Amniotic epithelial cell (primary cell): ENCODE measurements at places on chromosomes 3 and 15.

- no peak for DNase-seq
Observed at GRCh38 chr3:87209111-87209510, 18.0 kb upstream of the CHMP2B start.

DNA sequence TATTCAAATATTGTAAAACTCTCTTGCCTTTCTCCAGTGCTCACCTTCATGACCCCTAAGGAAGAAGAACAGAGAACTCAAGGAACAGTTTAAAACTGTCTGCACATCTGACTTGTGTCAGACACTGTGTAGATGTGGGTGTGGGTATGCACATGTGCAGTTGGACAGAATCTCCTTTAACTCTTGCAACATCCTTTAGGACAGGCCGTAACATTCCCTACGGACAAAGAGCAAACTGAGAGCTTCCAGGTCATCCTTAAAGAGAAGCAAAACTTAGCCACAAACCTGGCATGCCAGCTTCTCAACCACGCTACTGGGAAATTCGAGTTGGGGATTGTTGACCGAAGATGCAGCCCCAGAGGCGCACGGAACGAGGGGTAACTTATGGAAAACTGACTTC, 4.1 kb upstream of the SFMBT1 start:
- peak; percentile 59 for DNase-seq

DNA sequence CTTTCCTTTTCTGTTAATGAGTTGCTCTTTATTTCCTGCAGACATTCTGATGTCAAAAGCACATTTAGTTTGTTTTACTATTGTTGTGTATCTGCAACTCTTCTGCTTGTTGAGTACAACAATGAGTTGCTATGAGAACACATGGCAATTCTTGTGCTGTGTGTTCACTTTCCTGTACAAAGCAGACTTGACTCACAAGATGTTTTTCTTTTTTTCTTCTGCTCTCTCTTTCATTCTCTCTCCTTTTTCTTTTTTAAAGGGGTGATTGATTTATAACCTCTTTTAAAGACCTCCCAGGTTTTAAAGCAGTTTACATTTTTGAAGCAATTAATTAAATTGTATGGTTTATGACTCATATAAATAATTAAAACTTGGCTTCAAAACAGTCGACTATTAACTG, 31.6 kb upstream of the ABHD10 start:
- DNase-seq, result peak; percentile 78

DNA sequence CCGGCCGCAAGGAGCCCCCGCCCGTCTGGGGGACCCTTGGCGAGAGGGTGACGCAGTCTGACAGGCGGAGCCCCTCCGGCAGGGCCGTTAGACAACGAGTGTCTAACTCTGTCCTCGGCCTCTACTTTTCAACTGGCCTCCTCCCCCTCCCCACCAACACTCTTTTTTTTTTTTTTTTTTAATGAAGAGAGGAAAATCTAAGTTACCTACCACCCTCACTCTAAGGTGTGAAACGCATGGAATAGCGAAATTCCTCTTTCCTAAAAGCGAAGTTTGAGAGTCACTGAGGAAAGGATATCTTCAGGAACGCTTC, 521 bp upstream of the SUSD5 start:
- no peak for DNase-seq

DNA sequence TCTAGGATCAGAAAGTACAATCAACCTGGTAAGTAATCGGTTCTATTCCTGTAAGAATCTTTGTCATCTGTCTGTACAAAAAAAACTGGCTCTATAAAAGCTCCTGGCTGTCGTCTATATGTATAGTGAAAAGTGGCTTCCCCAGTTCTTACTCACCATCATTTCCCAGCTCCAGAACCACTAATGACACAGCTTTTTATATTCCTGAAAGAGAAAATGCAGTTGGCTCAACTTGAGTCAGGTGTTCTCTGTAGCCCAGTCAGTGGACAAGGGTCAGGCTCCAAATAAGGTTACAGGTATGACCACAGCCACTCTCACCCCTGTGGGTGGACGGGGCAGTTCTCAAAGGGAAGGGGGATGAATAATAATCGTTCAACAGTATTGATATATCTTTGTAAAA, 85.1 kb downstream of the AP4E1 start:
- DNase-seq, result no peak

GRCh38 chr3:14347110-14347509, 55.3 kb upstream of the SLC6A6 start:
- no peak for DNase-seq

DNA sequence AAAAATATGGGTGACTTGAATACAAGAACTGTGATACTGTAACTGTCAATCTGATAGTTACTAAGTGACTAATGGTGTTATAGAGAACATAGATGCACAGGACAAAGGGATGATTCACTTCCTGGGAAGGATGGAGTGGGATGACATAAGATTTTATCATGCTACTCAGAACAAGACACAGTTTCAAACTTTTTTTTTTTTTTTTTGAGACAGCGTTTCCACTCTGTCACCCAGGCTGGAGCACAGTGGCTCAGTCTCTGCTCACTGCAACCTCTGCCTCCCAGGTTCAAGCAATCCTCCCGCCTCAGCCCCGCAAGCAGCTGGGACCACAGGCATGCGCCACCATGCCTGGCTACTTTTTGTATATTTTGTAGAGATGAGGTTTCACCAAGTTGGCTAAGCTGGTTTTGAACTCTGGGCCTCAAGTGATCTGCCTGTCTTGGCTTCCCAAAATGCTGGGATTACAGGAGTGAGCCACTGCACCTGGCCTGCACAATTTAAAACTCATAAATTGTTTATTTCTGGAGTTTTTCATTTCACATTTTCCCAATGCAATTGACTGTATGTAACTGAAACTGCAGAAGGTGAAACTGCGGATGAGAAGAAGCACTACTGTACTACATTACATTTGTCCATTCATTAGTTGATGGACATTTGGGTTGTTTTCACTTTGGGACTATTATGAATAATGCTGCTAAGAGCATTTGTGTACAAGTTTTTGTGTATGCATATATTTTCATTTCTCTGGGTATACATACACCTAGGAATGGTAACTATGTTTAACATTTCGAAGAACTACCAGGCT, 40.6 kb downstream of the ADIPOQ start:
- DNase-seq, result peak; percentile 57

DNA sequence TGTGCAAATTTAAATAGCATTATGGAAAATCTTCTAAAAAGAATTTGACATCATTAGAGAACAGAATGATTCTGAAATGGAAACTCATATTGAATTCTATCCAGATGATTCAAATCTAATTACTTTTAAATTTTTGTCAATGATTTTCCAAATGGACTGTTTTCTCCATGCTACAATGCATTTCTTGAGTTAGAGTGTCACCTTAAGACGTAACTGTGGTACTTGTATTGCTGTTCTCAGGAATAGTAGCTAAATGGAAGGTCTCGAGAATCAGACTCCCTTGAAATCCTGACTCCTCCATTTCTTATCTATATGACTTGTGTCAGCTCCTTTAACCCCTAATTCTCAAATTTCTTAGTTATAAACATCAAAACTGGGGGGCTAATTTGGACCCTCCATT, 102.3 kb downstream of the P2RY1 start:
- no peak for DNase-seq

DNA sequence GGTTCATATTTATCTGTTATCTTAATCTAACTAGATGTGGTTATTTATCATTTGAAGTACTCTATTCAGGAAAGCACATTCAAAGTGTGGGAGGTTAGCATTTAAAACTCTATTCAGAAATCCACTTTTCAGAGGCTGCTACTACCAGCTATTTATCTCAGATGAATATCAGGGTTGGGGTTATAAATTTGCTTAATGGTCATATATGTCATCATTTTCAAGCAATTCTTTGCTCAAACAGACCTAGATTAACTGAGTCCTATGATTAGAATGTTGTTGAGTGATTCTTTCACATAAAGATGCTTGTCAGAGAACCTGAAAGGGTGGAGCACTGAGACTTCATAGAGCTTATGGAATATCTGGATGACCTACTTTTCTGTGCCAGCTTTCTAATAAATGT, 436.9 kb upstream of the TGFBR2 start:
- DNase-seq, result peak; percentile 78

DNA sequence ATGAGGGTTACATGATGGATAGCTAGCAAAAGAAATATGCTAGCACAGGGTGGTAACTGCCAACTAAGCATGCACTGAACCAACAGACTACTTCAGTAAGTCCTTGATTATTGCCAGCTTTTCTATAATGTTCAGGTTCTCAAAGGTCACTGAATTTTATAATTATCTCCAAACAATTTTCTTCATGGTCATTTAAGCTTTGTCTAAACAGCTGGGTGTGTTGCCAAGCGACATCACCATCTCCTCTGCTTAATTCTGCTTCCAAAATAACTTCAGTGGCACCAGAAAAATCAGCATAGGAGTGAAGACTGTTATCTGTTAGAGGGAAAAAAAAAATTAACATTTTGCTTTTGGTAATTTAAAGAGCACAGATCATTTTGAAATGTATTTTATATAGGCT, 54.6 kb upstream of the TOP2B start:
- no peak for DNase-seq

DNA sequence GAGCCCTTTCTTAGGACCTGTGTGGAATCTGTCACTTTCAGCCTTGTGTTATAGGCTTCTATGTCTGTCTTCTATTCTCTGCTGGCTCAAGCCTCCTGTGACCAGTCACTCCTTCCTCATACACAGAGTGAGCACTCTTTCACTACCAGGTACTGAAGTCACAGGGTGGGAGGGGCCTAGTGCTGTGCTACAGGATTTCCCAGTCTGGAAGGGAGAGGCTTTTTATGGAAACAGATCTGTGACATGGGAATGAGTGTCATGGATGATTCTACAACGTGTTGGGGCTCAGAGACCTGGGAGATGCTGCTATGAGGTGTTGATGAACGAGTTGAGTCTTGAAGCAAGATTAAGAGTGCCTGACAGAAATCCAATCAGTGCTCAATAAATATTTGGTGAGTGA, 100.5 kb downstream of the PDCD6IP start:
- DNase-seq, result no peak

GRCh38 chr3:119315600-119316312, 21.6 kb downstream of the ARHGAP31 start:
- DNase-seq, result no peak

DNA sequence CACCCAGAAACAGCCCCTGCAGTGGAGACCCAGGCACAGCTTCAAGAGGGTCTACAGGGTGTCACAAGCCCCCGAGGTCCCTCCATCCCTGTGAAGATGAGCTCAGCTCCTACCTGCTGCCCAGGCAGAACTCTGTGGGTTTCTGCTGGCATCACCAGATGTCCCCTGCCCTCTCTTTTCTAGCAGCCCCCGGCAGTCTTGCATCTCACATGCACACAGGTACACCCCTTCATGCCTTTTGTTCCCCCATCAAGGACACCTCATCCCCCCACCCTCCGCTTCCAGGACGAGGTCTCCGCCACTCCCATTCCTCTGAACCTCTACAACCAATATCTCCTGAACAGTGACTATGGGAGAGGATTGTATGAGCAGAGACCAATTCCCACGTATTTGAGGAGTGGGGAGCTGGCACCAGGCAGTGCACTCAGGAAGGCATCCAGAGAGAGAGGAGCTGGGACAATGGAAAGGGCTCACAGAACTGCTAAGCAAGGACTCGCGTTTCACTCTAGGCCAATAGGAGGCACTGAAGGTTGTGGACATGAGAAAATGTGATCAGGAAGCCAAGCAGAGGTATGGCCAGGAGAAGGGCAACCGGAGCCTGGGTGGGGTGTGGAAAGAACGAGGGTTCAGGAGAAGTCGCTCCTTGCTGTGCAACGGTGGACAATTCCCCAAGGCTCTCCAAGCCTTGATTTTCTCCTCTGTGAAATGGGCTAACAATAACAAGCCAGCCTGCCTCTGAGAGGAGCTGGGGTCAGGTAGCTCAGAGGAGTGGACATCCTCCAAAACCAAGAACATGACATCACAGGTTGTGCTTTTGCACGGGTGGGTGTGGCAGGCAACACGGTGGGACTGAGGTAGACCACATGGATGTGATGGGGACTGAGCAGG, 115.2 kb downstream of the CHSY1 start:
- DNase-seq, result no peak

GRCh38 chr3:58633157-58633865, 33.3 kb downstream of the FAM3D start:
- no peak for DNase-seq

DNA sequence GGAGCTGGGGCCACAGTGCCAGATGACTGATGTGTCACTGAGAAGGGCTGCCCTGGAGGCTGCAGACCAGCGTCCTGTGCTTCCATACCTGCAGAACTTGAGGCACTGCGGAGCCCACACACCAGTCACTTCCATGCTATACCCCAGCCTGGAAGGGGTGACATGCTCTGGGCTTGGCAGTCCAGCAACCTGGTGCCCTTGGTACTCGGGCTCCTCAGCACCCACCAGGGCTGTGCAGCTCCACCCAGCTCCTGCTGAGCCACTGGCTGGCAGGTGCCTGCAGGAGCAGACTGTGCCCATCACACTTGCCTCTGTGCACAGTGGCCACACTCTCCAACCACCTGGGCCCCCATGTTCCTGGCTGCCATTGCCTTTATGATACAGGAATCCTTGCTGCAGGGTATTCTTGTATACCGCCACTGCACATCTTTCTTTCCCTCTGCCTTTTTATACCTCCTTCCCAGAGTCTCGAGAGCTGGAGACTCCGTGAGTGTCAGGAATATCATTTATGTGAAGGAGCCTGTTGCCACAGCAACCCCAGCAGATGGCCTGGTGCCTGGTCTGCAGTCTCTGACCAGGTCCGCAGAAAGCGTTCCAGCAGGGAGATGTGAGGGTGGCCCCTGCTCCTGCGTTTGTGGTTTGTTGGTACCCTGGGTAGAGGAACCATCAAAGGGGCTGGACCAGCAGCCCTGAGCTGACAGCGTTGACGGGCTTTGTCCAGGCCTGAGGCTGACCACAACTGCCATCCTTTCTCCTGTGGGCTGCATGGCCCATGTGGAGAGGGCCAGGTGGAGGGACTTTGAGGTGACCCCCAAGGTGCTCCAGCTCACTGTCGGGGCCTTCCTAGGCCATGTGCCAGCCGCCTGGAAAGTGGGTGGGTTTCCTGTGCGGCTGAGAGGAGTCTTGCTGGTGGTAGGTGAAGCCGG, 93.4 kb upstream of the PLXNA1 start:
- no peak for DNase-seq

DNA sequence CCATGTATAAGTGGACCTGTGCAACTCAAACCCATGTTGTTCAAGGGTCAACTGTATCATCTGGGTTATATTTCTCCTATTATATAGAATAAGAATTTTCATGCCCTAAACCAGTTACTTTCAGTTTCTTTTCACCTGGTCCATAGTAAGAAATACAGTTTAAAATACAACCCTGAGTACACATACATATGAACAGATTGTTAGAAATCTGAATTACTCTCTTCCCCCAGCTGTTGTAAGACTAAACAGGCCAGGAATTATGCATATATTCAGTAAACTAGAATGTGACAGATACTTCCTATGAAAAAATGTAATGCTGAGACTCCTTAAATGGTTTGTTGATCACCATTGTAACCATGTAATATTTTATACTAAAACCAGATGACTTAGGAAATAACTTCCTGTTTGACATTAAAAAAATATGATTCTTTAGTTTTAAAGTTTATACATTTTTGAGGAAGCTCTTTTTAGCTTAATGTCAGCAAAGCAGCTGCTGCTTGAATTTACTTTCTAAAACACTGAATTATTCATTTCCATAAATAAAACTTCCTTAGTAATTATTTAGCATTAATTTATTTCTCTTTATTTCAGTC, 52.5 kb upstream of the ZCWPW2 start:
- DNase-seq, result peak; percentile 7
